T1000 (cell line): ENCODE measurements at places on chromosomes 3 and 15.

- DNase-seq = no peak
These were observed 22.4 kb downstream of the CD86 start for GRCh38 chr3:122077293-122078234.

DNA sequence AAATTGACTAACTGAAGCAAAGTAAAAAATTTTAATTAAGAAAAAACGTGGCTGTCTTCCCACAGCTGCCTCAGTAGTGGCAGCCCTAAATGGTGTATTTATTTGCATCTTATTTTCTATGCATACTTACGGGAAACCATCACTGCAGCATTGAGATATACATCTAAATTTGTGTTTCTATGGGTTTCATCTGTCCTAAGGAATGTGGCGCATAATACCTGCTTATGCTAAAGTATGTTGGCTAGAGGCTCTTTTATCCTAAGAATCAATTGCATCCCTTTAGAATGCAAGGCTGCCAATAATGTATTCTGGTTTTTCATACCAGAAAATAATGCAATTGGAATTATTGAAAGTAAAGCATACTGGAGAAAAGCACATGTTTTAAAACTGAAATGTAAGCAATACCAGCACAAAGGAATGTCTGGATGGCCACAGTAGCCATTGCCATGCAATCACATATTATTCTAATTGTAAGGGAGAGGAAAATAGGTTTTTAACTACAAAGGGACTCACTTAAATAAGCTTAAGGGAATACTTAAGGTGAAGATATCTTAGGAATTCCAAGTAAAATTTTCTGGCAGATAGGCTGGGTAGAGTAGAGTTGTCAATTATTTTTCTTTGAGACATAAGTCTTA is 834.5 kb upstream of the NECTIN3 start:
- DNase-seq = no peak

DNA sequence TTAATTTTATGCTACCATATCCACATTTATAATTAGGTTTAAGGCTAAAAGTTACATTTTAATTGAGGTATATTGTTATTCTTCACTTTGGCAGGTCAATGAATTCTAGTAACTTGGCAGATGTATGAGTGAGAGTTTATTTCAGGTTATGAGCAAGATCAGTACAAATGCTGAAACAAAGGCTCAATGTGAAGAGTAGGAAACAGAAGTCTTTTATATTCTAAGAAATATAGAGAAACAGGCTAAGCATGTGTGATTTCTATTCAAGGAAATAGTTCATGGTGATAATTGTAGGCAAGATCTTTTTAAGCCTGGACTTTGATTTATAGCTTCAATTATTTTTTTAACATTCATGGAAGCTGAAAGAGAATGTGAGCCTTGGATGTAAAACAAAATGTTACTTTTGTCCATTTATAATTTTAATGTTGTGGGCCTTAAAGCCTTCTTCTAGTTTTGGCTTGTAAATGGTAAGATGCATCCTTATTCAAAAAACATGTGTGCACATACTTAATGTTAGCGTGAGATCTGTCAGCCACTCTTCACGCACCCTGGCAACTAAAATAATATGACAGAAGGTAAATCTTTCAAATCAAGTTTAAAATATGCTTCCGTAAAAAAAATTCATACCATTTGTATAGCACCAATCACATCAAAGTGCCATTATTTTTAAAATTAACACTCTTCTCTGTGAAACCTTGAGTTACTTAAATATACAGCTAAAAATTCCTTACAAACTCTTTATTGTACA is 22.8 kb upstream of the OSTN start:
- DNase-seq = no peak

DNA sequence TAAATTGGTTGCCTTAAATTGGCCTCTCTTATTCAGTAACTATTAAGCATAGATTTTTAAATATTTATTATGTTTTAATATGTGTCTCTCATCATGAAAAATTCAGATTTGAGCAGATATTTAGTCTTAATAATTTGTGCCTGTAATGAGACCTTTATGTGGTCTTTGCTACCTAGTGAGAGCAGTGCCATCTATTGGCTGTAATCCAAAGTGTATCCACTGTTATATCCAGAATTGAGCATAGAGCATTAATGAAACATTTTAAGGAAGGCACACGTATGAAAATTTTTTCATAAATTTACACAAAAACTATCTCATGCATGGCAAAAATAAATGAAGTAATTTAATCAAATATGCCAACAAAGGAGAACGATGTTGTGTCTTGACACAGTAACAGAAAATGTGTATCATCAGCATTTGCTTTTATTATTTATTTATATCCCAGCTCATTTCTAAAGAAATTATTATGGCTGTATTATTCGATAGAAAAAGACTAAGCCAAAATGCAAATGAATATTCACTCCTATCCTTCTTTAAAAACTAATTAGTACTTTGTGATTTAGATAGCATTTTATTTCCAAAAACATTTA is 203.5 kb downstream of the RSRC1 start:
- DNase-seq = no peak

DNA sequence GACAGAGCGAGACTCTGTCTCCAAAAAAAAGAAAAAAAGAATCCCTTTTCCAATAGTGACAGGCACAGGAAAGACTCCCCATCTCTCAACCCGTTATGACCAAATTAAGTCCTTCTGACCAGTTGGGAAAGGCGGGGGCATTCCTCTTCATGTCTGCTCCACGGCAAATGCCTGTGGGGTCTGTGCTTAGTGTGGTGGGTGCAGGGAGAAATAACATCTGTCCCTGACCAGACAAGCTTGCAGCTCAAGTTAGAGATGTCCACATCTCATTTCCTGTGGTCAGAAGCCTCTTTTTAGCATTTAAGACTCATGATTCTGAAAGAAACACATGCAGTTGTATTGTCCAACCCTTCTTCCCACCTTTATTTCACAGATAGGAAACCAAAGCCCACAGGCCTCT is 16.2 kb downstream of the PLA1A start:
- DNase-seq = no peak

DNA sequence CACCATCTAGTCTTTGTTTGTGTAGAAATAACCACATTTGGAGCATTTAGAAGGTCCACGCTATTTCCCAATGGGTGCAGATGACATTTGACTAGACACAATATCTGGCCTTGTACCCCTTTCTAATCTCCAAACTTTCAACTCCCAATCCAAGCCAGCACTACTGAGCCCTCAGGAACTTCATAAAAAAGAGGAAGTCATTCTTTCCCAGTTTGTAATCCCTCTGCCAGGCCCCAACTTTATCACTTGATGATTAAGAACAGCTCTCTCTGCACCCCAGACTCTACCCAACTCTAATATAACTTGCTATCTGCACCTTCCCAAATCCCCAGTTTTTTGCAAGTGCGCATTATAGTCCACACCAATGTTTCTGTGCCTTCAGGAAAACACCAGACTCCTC is 170.2 kb downstream of the KCNMB2 start:
- DNase-seq = no peak

DNA sequence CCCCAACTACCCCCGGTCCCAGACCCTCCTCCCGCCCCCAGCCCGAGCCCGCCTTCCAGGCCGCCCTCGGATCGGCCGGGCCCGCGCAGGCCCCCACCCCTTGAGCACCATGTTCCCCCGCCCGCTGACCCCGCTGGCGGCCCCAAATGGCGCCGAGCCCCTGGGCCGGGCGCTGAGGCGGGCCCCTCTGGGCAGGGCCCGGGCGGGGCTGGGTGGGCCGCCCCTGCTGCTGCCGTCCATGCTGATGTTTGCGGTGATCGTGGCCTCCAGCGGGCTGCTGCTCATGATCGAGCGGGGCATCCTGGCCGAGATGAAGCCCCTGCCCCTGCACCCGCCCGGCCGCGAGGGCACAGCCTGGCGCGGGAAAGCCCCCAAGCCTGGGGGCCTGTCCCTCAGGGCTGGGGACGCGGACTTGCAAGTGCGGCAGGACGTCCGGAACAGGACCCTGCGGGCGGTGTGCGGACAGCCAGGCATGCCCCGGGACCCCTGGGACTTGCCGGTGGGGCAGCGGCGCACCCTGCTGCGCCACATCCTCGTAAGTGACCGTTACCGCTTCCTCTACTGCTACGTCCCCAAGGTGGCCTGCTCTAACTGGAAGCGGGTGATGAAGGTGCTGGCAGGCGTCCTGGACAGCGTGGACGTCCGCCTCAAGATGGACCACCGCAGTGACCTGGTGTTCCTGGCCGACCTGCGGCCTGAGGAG is 472 bp downstream of the CHST14 start:
- DNase-seq = no peak

DNA sequence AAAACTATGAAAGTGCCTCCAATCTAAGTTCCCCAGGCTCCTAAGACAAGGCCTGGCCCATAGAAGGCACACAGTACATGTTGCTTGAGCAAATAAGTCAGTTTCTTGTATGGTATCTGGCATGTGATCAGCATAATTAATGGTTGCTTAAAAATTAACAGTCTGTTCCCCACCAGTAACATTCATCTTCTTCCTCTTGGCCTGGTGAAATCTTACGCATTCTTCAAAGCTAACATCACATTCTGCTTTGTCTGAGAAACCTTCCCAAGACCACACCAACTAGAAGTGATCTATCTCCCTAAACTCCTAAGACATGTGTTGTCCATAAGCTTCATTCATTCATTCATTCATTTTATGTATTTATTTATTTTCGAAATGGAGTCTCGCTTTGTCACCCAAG is 48.1 kb downstream of the LIPC start:
- no peak for DNase-seq

- no peak for DNase-seq
These were observed 245.3 kb upstream of the P2RY1 start for GRCh38 chr3:152589644-152590043.

GRCh38 chr3:38347421-38348200 is 1.0 kb downstream of the XYLB start:
- no peak for DNase-seq

DNA sequence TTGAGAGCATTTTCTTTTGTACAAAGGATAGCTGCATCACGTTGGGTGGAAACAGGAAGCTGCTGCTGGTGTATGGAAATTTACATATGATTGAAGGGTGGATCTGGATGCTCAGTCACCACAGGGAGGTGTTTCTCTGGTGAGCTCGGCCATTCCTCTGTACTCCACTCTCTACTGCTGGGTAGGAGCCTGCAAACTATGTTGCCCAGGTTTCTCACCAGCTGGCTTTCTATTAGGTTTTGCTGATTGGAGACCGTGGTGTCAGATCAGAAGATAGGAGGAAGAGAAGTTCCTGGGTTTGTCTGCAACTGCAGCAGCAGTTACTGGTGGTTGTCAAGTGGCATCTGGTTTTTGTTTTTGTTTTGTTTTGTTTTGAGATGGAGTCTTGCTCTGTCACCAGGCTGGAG is 61.7 kb downstream of the TAMM41 start:
- DNase-seq = no peak

DNA sequence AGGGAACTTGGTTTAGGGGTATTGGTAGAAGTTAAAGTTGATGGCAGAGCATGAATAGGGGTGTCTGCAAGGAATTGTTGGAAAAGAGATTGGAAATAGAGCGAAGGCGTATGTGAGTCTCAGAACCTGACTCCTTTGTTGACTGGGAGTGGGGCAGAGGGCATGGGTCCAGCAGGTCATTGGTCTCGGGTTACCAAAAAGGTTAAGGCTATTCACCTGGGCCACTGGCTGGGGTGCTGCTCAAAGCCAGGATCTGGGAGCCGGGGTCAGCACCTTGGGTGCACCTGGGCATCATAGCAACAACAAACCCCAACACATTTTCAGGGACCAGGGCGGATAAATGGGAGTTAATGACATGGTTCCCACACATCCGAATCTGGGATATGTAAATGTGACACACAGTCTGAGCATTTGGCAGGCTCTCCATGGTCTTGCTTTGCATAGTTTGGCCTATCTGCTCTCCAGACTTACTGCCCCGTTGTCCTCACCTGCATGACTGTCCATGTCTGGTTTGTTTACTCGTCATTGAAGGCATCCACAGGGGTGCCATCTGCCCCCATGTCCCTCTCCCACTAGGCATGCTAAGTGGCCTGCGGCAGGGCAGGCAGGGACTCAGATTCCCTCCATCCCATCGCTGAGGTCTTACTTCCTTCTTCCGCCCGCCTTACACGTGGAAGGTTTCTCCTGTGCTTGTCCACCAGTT is 10.1 kb downstream of the KLF13 start:
- DNase-seq = no peak

GRCh38 chr15:90957031-90957790 is 2.5 kb downstream of the RCCD1 start:
- peak; percentile 35 for DNase-seq

DNA sequence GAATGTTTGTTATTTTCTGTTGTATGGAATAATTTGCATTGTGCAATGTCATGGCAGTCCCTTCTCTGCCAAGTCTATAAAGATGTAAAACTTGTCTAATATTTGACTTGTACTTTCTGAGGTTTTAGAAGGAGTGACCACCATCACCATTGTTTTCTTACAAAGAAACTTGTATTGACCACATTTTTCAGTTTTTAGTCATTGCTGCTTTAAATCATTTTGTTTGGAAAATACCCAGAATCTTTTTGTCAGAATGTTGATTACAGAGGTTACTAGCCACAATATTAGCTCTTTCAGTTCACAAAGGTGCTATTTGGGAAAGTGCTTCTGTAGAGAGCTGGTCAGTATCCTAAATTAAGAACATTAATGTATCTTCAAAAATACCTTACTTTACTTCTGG is 532.4 kb upstream of the GBE1 start:
- no peak for DNase-seq

- no peak for DNase-seq
These were observed 28.0 kb upstream of the RAB11A start for GRCh38 chr15:65841121-65841930.

GRCh38 chr15:79376383-79376782 is 55.8 kb upstream of the MINAR1 start:
- DNase-seq = no peak

- no peak for DNase-seq
These were observed 727 bp downstream of the RAP2B start for GRCh38 chr3:153162513-153163392.

DNA sequence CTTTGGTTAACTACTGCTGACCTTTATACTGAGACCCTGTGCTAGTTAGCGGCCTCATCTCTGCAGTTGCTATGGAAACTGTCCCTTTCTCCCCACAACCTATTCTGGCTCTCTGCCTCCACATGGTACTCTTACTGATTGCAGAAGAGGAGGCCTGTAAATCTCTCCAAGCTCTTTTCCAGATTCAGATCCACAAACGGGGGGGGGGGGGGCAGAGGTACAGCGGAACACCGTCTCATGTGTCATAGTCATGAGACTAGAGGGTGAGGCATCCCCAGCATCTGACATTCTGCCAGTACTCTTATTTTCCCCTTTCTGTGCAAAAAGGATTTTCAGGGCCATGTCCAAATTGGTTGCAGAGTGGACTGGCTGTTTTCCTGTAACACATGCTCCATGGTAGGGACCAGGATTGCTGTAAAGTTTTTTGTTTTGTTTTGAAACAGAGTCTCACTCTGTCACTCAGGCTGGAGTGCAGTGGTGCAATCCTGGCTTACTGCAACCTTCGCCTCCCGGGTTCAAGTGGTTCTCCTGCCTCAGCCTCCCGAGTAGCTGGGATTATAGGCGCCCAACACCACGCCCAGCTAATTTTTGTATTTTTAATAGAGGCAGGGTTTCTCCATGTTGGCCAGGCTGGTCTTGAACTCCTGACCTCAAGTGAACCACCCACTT is 8.3 kb upstream of the MAP1A start:
- DNase-seq = no peak

GRCh38 chr15:92733934-92734521 is 78.5 kb upstream of the FAM174B start:
- no peak for DNase-seq

- no peak for DNase-seq
These were observed 42.9 kb downstream of the CFAP20DC start for GRCh38 chr3:59006634-59007517.

GRCh38 chr15:30962079-30962478 is 29.3 kb downstream of the MTMR10 start:
- no peak for DNase-seq
